ENCODE measurements at places on chromosomes 11 and 22.

DNA sequence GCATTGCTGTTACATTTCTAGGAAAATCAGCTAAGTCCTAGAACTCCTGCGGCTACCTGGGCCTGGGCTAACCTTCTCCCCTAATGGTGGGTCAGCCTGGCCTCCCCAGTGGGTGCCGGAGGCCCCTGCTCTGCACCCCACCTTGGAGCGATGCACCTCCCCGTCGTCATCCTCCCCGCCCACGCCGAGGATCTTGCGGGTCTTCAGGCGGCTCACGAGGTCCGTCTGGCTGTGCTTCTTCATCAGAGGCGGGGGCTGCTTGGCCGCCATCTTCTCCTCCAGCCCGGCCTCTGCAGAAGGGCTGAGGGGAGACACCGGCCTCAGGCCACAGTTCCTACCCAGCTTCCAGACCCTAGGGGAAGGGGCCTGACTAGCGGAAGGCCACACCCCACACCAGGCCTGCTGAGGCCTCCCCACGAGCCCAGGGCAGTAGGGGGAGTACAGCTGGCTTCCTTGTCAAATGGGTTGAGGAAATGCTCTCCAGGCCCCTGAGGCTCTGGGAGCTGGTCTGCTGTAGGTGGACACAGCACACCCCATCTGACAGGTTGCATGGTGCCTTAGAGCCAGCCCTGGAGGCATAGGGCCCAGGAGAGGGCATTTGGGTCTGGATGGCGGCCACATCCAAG lies 12.5 kb downstream of the TP53I11 start:
- DNase-seq: no peak

DNA sequence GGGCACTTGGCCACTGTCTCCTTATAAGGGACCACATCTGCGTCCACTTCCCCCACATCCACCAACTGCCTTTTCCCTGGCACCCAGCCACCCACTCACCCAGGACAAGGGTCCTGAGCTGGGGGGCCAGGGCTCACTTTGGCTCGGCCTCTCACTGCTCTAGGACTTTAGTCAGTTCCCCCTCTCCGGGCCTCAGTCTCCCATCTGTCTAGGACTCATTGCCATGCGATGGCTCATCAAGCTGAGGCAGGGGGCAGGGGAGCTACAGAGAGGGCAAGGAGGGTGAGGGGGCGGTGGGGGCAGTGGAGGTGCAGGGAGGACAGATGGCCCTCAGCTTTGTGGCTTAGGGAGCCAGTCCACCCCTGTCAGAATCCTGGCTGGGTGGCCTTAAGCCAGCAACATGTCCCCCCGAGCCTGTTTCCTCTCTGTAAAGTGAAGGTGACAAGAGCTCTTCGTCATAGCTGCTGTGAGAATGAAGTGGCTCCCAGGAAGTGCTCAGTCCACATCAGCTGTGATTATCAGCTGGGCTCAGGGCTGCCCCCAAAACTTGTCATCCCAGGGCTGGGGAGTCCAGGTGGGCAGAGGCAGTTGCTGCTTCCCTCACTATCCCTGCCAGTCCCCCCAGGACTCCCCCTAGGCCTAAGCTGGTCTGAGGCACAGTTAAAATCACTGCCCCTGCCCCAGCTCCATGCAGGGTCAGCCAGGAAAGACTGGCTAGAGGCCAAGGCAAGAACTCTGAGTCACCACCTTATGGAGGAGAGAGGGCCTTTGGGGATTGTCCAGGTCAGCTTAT lies 14.9 kb downstream of the RAC2 start:
- DNase-seq: peak; percentile 71

DNA sequence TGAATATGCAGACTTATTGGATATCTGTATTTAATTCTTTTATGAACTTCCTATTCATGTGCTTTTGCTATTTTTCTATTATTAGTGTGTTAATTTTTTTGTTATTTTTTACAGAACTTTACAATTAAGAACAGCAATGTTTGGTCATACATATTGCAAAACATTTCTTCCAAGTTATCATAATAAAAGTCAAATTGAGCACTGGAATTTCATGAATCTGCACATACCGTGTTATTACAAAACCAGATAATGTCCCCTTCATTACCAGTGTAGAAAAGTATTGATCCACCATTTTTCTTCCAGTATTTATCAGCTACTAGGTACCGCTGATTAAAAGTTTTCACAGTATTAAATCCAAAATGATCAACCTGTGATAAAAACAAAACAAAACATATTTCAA lies 40.5 kb downstream of the PRCP start:
- DNase-seq: no peak

GRCh38 chr22:37362621-37363020 lies 64.7 kb downstream of the ELFN2 start:
- DNase-seq: peak; percentile 49

DNA sequence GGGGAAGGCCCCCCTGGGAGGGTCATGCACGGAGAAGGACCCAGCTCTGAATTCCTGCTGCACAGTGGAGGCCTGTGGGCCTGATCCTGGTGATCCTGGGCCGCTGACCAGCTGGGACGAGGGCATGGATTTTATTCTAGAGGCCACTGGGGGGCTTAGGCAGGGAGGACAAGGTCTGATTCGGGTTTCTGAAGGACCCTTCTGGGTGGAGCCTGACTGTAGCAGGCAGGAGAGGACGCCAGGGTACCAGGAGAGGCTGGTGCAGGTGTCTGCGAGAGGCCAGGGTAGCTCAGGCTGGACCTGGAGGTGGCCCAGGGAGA lies 31.3 kb downstream of the MPPED1 start:
- no peak for DNase-seq

GRCh38 chr11:69442807-69443137 lies 38.7 kb upstream of the LINC01488 start:
- DNase-seq: peak; percentile 78

DNA sequence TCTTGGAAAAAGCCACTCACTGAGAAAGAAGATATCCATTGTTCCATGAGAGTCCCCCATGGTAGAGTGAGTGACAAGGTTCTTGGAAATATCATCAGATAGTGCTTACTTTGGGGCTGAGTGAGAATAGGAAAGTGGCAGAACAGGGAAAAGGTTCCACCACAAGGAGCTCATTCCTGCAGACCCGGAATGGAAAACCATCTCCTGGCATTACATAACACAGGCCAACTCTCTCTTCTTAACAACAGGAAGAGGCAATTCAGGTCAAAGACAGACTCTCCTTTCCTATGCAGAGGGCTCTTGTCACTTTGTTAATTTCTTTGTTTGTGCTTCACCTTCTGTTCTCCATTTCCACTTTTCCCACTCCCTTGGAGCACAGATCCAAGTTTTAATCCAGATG lies 259.7 kb downstream of the KIRREL3 start:
- no peak for DNase-seq

- no peak for DNase-seq
Observed at GRCh38 chr22:49400941-49401598, 426.6 kb downstream of the BRD1 start.

DNA sequence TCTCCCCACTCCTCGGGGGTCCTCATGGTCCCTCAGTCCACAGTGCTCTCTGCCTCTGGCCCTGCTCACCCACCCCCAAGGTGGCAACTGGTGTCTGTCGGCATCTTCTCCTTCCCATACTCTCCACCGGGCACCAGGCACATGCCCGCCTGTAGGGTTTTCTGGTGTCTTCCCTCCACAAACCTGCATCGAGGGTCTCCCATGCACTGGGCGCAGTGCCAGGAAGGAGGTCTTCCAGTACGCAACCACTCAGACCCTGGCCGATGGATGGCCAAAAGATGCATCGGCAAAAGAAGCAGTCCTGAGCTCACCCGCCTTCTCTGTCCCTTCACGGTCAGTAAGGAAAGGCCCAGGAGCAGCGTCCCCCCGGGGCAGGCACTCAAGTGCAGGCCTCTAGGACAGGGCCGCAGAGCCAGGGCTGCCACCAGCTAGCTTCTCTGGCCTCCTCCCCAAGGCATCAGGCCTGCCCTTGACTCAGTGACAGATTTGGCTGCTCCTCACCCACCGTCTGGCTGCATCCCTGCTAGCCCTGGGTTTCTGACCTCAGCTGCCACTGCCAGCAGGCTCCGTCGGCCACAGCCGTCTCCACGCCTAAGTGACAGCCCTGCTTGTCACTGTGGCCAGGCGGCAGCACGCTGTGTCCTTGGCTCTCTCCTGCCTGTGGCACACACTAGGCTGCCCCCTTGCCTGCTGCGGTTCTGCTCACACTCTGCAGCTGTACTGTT lies 32.1 kb upstream of the IGSF9B start:
- DNase-seq: no peak

DNA sequence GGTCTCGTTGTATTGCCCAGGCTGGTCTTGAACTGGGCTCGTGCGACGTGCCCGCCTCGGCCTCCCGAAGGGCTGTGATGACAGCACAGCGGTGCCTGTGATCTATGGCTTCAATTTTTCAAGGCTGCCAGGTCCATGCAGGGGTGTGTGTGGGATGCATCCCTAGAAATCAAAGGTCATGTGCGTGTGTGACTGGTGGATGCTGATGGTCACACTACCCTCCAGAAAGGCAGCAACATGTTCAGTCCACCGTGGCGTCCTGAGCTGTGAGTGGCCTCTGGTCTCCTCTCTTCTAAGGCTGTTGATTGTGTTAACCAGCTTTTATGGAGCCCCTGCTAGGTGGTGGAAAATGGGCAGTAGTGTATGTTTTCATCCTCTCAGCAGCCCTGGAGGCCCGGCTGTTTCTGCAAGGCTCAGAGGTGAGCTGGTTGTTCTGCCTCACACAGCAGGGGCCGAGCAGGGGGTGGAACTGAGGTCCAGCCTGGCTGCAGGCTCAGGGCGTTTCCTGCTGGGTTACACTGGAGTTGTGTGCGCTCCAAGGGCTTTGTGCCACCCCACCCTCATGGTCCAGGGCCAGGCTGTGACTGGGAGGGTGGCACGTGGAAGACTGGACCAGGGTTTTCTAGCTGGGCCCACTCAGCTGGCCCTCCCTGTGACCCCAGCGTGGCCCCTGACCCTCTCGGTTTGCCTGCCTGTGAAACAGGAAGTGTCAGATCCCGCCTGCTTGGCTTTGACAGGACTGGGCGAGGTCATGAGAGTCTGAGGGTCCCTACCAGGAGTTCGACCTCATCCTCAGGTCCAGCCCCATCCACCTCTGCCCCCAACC lies 7.7 kb downstream of the BIK start:
- DNase-seq: peak; percentile 55

DNA sequence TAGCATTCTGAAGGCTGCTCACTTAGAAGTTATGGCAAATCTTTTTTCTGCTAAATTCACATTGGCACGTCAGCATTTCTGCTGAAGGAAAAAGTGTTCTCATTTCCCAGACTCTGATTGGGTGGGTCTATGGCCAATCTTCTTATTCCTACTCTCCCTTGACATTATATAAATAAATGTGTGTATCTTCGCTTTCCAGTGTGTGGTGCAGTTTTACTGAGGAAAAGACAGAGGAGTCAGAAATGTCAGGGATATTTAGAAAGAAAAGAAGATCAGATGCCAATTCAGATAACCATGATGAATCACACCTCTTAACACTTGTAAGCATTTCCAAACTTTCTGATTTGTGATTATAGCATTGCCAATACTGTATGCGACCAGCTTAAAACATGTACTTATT lies 3.2 kb upstream of the BDNF start:
- peak; percentile 15 for DNase-seq

DNA sequence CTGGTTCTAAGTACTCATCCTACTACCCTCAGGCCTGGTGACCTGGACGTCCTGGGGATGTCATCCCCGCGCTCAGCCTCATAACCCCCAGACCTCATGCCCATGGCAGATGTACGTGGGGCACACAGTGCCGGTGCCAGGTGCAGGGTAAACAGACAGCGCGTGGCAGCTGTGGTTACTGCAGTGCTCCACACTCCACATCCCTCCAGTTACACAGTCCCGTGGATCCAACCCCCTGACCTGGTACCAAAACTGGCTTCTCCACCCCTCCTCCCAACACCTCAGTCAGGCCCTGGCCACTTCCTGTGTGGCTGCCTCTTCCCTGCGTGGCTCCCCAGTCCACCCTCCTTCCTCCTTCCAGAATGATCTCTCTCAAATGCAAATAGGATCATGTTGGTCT lies 95.2 kb downstream of the DSCAML1 start:
- DNase-seq: no peak

DNA sequence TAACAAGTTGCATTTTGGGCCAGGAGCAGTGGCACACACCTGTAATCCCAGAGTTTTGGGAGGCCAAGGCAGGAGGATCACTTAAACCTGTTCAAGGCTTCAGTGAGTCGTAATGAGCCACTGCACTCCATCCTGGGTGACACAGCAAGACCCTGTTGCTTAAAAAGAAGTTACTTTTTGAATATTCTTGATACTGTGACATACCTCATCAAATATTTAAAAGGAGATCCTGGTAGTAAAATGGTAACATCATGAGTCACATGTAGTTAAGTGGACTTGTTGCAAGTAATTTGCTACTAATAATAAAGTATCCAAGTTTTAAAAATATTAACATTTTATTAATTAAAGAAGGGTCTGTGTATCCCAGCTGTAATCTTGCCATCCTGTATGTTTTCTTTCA lies 18.3 kb downstream of the HMGXB4 start:
- DNase-seq: no peak

GRCh38 chr11:35786188-35786587 lies 123.6 kb downstream of the TRIM44 start:
- no peak for DNase-seq
